Stimulated activated CD4-positive, alpha-beta T cell treated with anti-CD3 and anti-CD28 coated beads, Interleukin-4, amount 100 ng/mL, for 24 hours (primary cell): ENCODE measurements at places on chromosomes 13 and 19.

- no peak for DNase-seq
These were observed 23.0 kb downstream of the FAM216B start for GRCh38 chr13:42804244-42804874.

- no peak for DNase-seq
These were observed 37.1 kb downstream of the KLF12 start for GRCh38 chr13:74097116-74097515.

- DNase-seq: no peak
These were observed 81.3 kb downstream of the TEX29 start for GRCh38 chr13:111401755-111402154.

DNA sequence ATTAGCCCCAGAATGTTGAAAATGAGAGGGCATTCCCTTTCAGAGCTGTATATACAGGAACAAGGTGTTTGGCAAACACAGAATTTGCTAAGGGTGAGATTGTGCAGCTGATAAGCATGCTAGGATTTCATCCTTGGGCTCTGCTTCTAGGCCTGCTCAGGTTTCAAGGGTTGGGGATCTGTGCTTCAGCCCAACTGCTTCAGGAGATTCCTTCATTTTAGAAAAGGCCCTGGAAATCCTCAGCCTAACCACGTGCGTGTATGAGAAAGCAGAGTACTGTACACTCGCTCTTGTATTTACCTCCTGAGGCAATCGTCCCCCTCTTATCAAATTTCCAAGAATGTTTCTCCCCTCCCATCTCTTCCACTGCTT lies 291.6 kb upstream of the ARGLU1 start:
- no peak for DNase-seq

- no peak for DNase-seq
These were observed 308.7 kb downstream of the PCDH9 start for GRCh38 chr13:66921437-66921836.

DNA sequence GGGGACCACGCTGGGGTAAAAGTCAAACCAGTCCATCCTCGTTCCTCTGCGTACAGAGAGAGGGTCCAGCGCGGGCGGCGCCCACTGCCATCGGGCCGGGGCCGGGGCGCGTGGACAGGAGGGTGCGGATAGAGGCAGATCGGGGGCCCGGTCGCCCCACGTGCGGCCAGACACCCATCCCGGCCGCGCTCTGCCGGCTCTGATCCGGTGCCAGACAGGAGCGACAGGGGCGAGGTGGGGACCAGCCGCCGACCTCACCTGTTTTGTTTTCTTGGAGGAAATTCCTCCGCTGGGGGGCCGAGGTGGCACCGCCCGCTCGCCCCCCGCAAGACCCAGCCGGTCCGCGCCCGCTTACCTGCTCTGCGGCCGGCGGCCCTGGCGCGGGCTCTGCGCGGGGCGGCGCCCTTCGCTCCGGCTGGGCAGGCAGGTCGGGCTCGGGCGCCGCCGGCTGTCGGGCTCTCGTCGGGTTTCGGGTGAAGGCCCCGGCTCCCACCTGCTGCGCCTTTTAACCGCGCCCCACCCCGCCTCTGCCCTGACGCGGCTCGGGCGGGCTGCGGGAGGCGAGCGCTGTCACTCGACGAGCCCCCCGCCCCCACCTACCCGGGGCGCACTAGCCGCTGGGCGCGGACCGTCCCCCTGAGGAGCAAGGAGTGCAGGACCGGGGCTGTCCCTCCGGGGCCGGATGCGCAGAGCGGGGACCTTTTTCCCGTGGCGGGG lies at the start of gene GJB6:
TSS of gene GJB6 (minus strand) at position 481 of the 717 bp plus-strand sequence. CDS start 8,839 bp downstream, outside the sequence.
- peak; percentile 25 for DNase-seq

GRCh38 chr19:10104130-10104513 lies 1.6 kb upstream of the ANGPTL6 start:
- no peak for DNase-seq

GRCh38 chr13:66443926-66444325 lies 786.2 kb downstream of the PCDH9 start:
- no peak for DNase-seq

- no peak for DNase-seq
These were observed 17.2 kb downstream of the FGF9 start for GRCh38 chr13:21688056-21688455.

DNA sequence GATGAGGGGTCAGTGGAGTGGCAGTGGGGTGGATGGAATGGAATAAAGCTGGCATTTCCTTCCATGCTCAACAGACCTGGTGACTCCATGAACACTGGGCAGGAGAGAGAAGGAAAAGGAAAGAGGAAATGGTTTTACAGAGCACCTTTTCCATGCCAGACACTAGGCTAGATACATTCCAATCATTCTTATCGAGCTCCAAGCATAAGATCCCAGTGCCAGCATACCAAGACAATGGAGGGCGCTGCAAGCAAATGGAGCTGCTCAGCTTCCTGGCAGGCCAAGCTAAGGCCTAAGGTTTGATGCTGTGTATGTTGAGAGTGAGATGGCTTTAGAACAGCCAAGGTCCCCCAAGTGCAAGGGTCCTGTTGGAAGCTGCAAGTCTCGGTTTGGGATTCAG lies 113.2 kb downstream of the HSPH1 start:
- DNase-seq: no peak

- no peak for DNase-seq
These were observed 228.4 kb downstream of the ENOX1 start for GRCh38 chr13:43558326-43558725.

GRCh38 chr13:46656786-46657185 lies 103.8 kb downstream of the LRCH1 start:
- DNase-seq: no peak

DNA sequence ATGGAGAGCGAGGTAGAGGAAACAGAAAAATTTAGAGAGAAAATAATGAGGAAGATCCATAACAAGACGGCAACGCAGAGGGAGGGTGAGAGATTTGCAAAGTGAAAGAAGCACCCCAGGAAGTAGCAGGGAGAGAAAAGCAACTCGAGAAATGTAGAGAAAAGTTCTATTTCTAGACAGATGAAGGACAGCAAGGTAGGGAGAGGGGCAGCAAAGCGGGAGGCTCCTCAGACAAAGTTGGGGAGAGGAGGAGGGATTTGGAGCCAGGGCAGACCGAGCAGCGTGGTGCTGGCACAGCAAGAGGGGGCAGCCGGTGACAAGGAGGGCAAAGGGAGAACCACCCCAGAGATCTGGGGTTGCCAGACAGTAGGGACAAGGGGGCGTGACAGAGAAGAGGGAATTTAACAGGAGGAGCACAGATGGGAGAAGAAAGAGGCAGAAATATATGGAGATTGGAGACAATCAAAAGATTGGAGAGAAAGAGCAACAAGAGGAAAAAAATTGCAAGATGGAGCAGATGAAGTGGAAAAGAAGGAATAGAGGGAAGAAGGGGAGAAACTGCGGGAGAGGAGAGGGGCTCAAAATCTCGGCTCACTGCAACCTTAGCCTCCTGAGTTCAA lies 989 bp downstream of the ZNF766 start:
- peak; percentile 10 for DNase-seq

- peak; percentile 29 for DNase-seq
These were observed 99.4 kb upstream of the SERP2 start for GRCh38 chr13:44273991-44274770.

DNA sequence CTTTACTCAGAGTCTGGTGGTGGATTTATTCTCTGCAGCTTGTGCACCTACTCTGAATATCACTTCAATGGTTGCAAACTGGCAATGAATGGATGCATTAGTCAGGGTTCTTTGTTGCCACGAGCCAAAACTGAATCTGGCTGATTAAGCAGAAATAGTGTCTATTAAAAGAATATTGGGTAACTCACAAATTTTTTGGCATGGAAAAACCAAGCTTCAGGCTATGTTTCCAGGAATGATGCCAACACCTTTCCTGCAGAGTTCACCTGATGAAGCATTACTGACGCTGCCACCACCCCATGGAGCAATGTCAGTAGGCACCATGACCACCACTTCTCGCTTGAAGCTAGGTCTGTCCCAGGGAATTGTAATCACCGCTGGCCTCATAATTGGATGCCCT lies 597.8 kb upstream of the SLC10A2 start:
- DNase-seq: no peak

- no peak for DNase-seq
These were observed 300.2 kb downstream of the DCLK1 start for GRCh38 chr13:35830850-35831450.

DNA sequence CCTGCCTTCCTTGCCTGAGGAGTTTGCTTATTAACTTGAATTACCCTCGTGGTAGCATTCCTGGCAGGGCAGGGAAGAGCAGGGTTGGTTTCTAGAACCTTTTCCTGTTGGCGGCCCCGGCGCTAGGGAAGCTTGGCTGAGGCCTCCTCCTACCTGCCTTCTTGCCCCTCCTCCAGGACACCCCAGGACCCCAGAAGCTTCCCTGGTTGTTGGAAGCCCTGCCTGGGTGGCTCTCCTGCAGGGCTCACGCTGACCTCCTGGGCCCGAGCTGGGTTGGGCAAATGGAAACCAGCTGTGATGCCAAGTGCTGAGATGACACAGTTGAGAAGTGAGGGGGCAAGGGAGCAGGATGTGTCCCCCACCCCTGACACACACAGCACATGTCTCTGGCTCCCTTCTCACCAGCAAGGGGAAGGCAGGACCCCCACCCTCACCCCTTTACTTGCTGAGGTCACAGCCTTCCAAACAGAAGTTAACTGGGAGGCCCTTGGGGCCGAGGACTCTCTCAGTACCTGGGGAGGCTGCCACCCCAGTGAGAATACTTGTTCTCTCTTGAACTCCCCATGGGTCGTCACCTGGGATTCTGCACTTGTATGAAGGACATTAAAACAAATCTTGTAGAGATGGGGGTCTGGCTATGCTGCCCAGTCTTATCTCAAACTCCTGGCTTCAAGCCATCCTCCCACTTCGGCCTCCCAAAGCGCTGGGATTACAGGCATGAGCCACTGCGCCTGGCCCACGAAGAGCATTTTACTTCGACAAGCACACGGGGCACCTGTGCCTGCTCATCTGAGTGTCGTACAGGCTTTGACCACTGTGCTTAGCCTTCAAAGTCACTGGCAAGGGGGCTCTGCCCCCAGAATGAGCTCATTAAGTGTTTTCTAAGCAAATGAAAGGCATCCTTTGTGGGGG lies 10.5 kb downstream of the CEBPA start:
- no peak for DNase-seq

GRCh38 chr13:114090476-114090875 lies 41.9 kb downstream of the RASA3 start:
- no peak for DNase-seq

DNA sequence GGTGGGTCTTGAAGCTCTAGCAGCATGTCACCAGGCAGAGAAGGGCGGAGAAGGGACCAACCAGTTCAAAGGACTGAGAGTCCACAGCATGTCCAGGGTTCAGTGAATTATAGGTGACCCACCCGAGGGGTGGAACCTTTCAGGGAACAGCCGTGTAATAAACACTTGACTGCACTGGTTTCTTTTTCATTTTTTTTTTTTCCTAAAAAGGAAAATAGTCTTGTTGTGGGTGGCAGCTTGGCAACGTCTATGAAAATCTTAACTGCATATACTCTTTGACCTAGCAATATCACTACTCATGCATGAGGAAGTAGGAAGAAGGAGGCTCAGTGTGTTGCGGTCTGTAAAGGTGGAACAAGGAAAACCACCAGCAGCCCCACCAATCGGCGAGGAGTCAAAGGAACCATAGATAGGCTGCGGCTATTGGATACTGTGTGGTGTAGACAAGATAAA lies 13.0 kb upstream of the MYH14 start:
- DNase-seq: no peak

DNA sequence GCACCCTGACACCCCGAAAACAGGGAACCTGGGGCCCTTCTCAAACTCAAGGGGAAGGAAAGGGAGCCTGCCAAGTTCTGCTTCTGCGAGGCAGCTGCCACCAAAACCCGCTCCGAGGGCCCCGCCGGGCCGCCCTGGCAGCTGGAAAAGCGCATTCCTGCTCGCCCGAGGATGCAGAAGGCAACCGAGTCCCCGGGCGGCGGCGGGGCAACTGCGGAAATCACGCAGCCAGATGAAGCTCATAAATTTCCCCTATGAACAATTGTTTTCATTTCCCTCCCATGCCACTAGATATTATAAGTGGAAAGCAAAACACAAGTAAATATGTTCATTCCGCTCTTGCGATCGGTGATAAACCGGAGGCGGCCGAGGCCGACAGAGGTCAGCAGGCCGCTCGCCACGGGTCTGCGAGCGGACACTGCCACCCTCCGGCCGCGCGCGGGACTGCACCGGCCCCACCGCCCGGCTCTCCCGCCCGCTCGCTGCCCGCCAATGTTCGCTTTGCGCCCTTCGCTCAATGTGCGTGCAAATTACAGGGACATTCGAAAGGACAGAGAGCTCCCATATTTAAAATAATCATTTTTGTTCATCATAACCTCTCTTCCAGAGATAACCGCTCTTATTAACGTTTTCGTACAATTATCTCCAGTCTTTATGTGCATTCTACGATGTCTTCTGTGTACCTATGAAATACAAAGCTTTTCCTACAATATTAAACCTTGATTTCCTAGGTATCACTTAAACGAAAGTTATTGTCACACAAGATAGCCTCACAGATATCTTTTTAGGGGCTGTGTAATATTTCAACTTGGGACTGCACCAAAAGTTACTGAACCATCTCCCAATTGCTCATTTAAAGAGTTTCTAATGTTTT lies 120.8 kb upstream of the ZNF507 start:
- peak; percentile 57 for DNase-seq
